WTC11 (cell line): ENCODE measurements at places on chromosomes 5 and 9.

DNA sequence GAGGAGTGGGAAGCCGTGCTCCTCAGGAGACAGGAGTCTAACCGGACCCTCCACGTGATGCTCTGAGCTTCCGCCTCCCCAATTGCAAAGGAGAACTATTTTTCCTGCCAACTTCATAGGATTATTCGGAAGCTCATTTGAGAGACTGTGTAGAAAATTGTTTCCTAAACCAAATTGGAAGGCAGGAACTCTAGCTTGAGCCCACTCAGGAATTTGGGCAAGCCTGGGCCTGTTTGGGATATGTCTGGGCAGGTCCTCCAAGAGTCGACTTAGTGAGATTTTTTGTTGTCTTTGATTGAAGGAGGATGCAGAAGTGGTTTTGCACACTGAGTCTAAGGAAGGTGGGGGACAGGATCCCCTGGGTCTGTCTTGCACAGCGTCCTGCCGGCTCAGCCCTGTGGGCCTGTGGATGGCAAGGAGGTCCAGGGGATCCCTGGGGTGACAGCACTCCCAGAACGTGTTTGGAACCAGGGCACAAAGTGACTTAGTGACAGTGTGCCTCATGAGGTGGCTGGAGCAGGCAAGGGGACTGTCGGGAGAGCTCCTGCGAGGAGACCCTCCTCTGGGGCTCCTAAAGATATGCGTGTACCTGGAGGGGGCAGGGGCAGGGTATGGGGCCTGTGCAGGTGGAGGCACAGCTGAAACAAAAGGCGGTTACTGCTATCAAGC is 283.3 kb downstream of the NSG2 start:
- no peak for DNase-seq

DNA sequence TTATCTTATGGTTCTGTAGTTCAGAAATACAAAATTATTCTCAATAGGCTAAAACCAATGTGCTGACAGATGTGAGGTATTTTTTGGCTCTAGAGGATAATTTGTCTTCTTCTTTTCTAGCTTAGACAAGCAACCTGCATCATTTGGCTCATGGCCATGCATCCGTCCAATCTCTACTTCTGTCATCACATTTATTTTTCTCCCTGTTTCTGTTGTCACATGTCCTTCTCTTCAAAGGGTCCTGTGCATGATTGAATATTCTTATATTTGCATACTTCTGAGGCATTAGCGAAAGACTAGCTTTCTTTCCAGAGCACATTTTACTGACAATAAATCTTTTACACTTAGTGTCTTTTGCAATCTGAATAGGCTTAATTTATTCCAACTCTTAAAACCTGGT is 564.7 kb downstream of the CDH10 start:
- DNase-seq, result no peak

DNA sequence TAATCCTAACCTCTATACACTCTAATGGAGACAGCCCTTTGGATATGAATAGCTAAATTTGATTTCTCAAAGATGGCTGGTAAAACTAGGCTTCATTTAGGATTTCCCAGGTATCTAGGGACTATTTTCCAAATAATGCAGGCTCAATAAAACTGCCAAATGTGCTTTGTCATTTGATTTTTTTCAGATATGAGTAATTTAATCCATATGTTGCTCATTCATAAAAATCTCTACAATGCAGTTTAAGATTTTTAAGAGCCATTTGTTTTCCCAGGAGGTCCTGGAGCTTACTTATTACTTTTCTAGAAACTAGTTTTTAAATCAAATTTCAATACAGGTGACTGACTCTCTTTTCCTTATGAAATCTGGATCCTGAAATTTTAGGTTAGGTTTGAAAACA is 349.3 kb upstream of the SLC24A2 start:
- no peak for DNase-seq

- no peak for DNase-seq
Observed at GRCh38 chr5:72510610-72511181, 3.5 kb upstream of the ZNF366 start.

DNA sequence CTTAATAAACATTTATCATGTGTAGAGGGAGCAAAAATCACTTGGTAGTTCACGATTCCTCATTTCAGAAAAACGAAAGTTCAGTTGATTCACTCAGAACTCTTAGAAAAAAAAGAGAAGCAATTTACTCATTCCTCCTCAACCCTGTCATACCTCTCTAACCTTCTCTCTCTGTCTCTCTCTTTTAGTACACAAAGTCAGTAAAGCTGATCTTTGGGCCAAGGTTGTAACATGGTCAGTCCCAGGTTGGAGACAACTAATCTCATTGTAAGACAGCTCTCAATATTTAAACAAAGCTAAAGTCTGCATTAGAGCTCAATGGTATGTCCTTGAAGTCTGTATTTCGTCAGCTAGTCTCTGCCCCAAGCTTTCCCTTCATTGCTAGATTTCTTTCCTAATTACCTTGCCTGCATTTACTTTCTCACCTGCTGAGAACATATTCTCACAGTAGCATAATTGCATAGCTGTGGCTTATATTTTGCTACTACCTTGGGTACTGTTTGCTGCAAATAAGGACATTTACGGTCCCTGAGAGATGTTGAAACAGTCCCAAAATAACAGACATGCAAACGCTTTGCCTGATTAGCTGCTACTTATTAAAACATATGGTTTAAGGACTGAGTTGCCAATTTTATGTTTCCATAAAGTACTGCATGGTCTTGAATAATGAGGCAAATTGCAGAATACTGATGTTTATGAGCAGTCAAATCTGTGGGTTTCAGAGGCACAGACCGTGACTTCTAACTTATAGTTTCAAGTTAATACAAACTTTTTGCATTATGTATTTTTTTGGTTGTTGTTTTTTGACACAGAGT is 138.3 kb downstream of the GPBP1 start:
- no peak for DNase-seq

DNA sequence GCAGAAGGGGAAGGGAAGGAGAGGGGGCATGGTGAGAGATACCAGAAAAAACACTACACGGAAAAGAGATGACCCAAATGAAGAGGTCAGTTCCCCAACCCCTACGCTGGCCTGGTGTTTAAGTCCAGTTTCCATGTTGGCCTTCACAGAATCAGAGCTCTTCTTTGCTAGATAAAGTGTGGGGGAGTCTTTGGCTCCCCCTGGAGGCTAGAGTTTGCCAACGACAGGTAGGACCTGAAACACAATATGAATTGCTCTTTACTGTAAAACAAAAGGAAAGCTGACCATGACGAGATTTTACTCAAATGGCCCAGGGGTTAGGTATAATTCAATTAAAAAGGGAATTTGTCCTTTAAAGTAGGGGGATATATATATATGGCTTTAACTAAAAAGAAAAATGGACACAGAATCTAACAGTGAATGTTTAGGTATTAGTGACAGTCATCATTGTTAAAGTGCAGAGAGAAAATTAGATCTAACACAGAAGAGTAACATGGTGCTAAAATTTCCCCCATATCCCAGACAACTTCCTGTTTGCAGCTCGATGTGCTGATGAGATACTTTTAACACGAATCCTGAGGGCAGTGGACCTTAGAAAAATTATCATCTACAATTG is 92.0 kb downstream of the SV2C start:
- peak; percentile 72 for DNase-seq

DNA sequence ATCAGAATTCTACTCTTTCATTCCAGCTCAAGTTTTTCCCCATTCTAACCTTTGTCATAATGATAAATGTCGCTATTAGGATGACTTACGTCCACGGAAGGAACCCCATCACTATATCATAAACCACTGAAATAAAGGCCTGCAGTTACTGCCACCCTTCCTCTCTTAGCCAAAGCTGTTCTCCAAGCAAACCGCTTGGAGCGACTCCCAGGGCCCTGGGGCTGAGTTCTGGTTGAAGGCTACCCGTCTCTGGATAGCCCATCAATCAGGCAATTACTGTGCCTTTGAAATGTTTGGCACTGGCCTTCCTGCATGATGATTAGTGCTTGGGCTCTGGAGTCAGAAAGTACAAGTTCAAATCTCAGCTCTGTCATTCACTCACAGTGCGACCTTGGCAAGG is 386.0 kb downstream of the SPOCK1 start:
- no peak for DNase-seq

DNA sequence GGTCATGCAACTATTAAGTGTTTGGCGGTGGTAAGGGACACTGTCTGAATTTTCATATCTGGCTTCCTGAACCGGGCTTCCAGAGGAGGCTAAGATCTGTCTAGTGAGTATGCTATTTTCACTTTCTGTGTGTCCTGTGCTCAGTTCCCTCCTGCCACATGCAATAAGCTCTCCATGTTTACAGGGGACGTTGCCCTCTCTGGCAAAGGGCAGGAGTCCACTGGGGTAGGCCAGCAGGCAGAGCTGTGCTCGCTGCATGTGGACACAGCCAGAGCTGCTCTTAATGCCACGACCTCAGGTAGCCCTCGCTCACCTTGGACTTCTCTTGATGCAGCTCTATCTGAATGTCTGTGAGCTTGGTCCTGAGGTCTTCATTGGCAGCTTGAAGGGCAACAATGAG is 111.2 kb downstream of the JAKMIP2 start:
- no peak for DNase-seq

- DNase-seq, result peak; percentile 34
Observed at GRCh38 chr5:180787711-180788431, 14.7 kb downstream of the MGAT1 start.

DNA sequence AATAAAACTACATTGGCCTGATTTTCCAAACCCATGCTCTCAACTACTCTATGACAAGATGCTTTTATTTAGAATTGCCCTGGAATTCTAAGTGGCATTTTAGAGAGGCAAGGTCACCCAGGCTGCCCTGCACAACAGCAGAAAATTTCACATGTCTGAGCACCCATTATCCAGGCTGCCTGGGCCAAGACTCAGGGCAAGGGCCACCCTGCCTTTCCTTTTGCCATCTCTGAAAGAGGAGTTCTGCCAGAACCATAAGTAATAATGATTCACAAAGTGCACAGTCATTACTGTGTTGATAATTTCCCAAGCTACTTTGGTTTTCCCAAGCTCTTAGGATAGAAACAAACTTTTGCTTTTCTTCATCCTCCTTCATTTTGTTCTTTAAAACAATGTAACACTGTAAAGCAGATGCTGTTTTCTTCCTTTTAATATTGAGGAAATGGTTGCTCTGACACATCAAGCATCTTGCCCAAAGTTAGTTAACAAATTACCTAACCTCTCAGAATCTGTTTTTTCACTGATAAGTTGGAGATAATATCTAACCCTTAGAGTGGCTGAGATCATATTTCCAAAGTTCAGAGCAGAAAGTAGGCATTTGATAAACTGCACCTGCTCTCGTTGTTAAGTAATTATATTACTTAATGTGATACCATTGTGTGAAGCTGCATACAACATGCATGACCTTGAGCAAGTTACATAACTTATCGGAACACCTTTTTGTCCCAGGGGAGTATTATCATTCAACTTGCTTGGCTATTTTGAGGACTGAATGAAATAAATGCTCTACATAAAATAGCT is 325.6 kb downstream of the PRELID2 start:
- no peak for DNase-seq

DNA sequence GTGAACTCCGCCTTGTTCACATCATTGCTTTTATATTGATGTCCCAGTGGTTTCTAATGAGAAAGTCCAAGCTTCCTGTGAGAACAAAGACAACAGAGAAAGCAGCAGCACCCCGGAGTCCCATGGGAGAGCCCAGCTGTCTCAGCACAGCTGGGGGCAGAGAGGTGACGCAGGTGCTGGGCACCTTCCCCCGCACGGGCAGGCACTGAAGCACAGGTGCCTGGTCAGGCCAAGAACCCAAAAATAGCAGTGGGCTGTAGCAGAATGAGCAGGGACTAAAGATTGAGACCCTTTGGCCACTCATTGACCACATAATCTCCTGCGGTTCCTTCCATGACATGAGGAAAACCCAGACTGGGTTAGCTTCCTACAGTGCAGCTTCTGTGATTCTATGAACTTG is 18.8 kb downstream of the SRD5A1 start:
- DNase-seq, result no peak

DNA sequence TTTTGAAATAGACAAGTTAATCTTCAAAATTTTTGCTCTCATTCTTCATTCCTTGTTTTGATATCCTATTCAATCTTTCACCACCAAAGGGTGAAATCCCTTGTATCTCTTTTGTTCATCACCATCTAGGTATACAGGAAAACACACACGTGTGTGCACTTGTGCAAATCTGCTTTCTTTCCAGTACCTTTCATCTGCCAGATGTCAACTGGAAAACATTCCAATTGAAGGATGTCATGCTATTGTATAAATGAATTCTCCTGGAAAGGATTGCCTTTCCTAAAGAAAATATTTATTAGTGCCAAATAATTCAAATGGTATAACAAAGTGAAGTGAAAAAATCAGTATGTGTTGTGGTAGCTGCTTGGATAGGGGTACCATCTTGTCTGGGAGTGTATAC is 123.7 kb downstream of the RANBP17 start:
- no peak for DNase-seq

DNA sequence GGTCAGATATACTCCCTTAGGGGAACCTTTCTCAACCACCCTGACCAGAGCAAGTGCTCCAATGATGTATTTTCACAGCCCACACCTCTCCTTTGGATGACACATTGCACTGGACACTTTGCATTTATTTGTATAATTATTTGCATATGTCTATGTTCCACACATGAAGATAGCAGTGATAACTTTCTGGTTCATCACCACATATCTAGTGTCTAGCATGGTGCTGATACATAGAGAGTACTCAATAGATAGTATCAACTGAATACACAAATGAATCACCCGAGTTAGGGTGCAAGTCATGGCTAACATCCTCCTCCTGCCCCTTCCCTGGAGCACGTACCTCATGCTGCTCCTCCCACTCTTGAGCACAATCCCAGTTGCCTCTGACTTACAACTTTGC is 617.6 kb downstream of the EBF1 start:
- no peak for DNase-seq

DNA sequence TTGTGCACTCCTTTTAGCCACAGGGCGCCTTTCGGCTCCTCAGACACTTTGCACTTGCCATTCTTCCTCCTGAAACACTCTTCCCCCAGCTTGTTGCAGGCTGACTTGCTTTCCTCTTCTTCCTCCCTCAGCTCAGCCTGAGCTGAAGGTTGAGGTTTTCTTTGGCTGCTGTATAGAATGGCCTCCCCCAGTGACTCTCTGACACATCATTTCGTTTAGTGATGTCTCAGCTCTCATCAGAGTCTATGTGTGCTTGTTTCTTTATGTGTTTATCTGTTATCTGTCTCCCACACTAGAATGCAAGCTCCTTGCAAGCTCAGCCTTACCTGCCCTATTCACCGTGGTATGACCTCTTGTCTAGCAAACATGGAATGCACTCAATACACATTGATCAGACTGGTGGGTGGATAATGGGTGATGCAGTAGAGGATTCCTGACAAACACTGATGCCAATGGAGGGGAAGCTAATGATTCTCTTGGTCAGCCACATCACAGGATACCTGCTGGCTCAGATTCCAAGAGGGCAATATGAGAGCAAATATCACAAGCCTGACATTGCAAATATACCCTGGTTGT is 112.9 kb upstream of the STC2 start:
- no peak for DNase-seq

DNA sequence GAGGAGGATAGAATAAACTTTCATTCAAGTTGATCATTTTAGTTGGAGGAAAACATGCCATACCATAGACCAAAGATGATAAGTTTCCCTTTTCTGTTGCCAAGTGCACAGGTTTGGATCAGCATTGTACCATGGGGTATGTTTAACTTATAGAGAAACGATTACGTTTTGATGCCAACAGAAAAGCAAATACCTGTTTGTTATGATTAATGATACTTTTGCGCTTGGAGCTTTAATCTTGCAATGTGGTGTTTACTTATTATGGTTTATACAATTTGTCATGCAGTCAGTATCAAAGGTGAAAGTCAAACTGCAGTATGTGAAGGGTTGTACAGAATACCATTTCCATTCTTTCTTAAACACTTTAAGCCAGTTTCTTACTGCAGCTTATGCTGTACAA is 13.2 kb upstream of the ARHGEF28 start:
- DNase-seq, result no peak

GRCh38 chr5:147743678-147744374 is 38.7 kb downstream of the JAKMIP2 start:
- DNase-seq, result no peak
